Dermis blood vessel endothelial cell (primary cell): ENCODE measurements at places on chromosomes 16 and 17. TPM values are rescaled to one million over a fixed set of nuclear protein-coding genes. Genes with fewer than 3 reads are reported as not detected.

Gene WNT9B
- not detected in 2 replicates for total RNA-seq

Gene MMP2
- total RNA-seq, result 16.7 and 20.5 TPM in 2 replicates

Gene SPN
- total RNA-seq, result not detected in 2 replicates

Gene CACNG3
- not detected in 2 replicates for total RNA-seq

Gene GUCY2D
- total RNA-seq, result not detected in 2 replicates
